ENCODE measurements at places on chromosomes 11 and 22.

DNA sequence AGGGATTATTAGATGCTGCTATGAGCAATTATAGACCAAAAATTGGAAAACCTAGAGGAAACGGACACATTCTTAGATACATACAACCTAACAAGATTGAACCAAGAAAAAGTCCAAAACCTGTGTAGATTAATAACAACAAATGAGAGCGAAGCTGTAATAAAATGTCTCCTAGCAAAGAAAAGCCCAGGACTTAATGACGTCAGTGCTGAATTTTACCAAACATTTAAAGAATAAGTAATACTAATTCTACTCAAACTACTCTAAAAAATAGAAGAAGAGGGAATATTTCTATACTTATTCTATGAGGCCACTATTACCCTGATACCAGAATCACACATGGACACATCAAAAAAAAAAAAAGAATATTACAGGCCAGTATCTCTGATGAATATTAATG is 309.5 kb upstream of the ANO5 start:
- no peak for DNase-seq
- H3K36me3 ChIP-seq, result no peaks in the 10 kb centered on the region
- H3K27me3 ChIP-seq, result no peaks in the 10 kb centered on the region
- no peaks in the 10 kb centered on the region for H3K4me1 ChIP-seq

- H3K27ac ChIP-seq, result peak overlapping the region; percentile 94
- H3K36me3 ChIP-seq, result peaks cover 81% of the 10 kb centered on the region
- no peaks in the 10 kb centered on the region for H3K27me3 ChIP-seq
- peaks cover 47% of the 10 kb centered on the region for H3K4me1 ChIP-seq
- no peak for DNase-seq
- no peak overlapping the region for H3K4me3 ChIP-seq
These were observed 104.4 kb downstream of the MICAL2 start for GRCh38 chr11:12214751-12215150.

DNA sequence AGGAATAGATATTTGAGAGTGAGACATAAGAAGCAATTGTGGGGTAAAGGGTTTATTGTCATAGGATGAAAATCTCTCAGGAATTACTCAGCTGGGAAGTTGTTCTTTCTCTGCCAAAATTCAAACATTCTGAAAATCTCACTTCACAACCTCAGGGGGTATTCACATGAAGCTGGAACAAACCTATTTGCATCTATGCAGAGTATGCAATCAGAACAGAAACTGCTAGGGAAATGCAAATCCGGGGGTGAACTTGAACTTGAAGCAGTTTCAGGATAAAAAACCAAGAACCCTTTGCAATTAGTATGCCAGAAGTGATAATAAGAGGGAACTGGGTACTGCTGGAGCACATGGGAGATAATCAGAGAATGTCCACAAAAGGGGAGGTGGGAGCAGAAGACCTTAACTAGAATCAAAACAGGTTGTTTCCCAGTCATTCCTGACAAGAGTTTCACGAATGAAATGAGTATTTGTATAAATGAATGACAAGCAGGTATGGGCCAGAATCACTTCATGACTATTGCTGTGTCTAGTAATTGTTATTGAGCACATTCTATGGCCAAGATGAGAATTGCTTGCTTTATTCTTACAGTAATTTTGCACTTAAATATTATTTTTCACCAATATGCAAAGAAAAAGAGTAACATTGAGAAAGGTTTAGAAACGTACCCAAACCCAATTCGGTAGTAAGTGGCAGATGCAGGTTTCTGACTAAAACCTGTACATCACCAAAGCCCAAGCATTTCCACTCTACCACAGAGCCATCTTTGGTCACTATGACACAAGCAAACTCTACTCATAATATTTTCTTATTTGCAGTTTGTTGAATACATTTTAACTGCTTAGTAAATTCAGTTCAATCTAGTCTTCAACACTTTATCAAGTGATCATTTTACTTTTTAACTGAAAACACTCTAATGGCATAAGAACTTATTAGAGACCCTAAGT is 61.8 kb upstream of the UBASH3B start:
- H3K36me3 ChIP-seq, result no peaks in the 10 kb centered on the region
- H3K27me3 ChIP-seq, result no peaks in the 10 kb centered on the region
- H3K27ac ChIP-seq, result no peak overlapping the region
- DNase-seq, result no peak

- H3K36me3 ChIP-seq, result no peaks in the 10 kb centered on the region
- DNase-seq, result no peak
- no peaks in the 10 kb centered on the region for H3K27me3 ChIP-seq
- no peaks in the 10 kb centered on the region for H3K4me1 ChIP-seq
These were observed 186.9 kb downstream of the EFCAB6 start for GRCh38 chr22:43625242-43625641.

DNA sequence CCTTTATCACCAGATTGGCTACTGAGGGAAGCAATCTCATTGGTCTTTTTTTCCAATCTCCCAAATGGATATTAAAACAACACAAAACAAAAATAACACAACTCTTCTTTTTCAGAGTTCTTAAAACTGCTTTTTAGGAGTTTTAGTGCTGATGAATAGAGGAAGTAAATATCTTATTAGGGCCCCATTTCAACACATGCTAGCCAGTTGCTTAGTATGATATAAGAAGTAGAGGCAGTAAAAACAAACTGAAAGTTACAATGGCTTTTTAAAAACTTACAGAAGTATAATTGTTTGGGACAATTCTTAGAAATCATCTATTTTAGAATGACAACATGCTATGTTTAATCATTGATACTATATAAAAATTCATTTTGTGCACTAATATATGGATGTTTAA is 3.4 kb downstream of the C11orf71 start:
- no peaks in the 10 kb centered on the region for H3K27me3 ChIP-seq
- H3K27ac ChIP-seq, result no peak overlapping the region
- H3K4me1 ChIP-seq, result no peaks in the 10 kb centered on the region
- DNase-seq, result no peak
- H3K4me3 ChIP-seq, result no peak overlapping the region

DNA sequence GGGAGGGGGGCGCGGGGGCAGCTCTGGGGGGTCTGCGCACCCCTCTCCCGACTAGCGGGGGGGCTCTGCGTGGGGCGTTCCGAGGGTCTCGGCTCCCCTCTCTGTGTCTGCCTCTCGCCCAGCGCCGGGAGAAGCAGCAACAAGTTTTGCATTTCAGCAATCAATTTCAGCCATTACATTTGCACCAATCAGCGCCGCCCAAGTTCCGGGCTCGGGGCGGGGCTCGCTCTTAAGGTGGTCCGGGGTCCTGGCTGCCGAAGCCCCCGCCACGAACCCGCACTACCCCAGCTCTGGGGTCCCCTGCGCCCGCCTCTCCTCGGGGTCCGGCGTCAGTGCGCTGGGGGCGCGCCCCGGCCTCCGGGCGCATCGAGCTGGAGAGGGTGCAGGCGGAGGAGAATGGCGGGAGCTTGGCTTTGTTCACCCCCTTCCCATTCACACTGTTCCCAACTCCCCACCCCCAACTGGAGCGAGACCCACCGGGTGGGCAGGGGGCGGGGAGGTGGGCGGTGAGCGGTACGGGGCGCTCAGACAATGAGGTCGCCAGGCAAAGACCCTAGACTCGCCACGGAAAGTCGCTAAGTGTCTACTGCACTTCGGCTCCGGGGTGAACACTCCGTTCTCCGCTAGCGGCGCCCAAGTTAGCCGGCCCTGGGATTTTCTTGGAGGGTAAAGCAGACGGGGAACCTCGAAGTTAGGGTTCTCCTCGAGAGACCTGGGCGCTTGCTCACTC is at the start of gene MN1:
MN1 (minus strand) TSS at position 141 of the 730 bp plus-strand sequence. CDS start 1,213 bp downstream, outside the sequence.
- no peak for DNase-seq
- H3K4me1 ChIP-seq, result peaks cover 2% of the 10 kb centered on the region
- H3K27ac ChIP-seq, result peak within 1 kb of the TSS; percentile 96
- peak within 1 kb of the TSS; percentile 77 for H3K4me3 ChIP-seq

- no peaks in the 10 kb centered on the region for H3K36me3 ChIP-seq
- H3K4me3 ChIP-seq, result no peak overlapping the region
These were observed 16.0 kb upstream of the PICK1 start for GRCh38 chr22:38040953-38041759.

- DNase-seq, result no peak
- H3K4me1 ChIP-seq, result no peaks in the 10 kb centered on the region
- H3K27ac ChIP-seq, result no peak overlapping the region
- no peaks in the 10 kb centered on the region for H3K36me3 ChIP-seq
These were observed 33.3 kb downstream of the APOL6 start for GRCh38 chr22:35681454-35682052.

DNA sequence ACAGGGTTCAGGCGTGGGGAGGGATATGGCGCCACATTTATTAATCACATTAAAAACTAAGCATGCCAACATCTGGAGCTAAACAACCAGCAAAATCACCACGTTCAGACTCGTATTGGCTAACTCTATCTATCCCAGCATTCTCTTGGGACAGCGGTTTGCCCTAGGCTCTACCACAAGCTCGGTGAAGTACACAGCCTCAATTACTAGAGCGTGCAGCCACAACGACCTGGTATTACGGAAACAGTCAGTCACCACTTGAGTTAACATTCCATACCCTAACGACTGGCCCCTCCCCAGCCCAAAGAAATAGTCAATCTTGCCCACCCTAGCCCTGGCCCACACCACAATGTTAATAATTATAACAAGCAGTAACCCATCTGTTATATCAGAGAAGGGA is 32.1 kb downstream of the APOL5 start:
- no peak for DNase-seq
- H3K4me3 ChIP-seq, result no peak overlapping the region
- no peaks in the 10 kb centered on the region for H3K27me3 ChIP-seq
- no peak overlapping the region for H3K27ac ChIP-seq
- peaks cover 17% of the 10 kb centered on the region for H3K36me3 ChIP-seq

- no peaks in the 10 kb centered on the region for H3K27me3 ChIP-seq
- H3K4me3 ChIP-seq, result no peak overlapping the region
These were observed 259.0 kb downstream of the MN1 start for GRCh38 chr22:27542602-27543001.

DNA sequence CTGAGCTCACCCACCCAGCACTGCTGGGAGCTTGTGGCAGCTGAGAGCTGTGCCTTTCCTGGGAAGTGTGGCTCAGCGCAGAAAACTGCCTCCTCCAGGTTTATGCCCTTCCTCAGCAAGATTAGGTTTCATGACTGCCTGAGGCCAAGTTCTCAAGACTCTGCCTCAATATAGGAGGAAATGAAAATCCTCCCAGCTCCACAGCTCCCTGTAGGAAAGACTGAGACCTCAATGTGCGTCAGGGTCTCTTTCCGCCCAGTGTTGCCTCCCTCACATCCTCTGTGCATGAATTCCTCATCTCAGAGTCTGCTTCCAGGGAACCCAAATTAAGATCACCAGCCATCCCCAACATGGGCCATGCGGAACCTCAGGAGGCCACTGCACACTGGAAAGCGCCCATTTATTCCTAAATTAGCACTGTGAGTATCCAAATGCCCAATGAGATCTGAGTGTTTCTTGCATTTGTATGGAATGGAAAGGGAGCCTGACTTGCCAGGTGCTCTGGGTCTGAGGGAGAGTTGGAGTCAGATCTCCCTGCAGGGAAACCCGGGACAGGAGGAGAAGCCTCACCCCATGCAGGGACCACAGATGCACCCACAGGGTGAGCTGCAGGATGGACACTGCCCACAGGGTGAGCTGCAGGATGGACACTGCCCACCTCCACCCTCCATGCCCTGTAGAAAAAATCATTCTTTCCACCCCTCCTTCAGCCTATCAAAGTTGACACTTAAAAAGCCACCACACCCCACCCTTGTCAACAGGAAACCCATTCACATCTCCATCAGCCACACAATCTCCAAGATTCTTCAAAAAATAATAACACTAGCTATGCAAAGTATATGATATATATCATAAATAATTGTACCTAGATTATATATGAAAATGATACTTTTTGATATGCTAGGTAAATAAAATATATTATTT is 97.4 kb upstream of the IGLL5 start:
- no peak overlapping the region for H3K27ac ChIP-seq
- peaks cover 4% of the 10 kb centered on the region for H3K27me3 ChIP-seq
- no peak overlapping the region for H3K4me3 ChIP-seq
- H3K4me1 ChIP-seq, result no peaks in the 10 kb centered on the region
- H3K36me3 ChIP-seq, result no peaks in the 10 kb centered on the region
- DNase-seq, result no peak

GRCh38 chr22:47929073-47929472 is 1166.6 kb downstream of the TBC1D22A start:
- H3K4me3 ChIP-seq, result no peak overlapping the region
- H3K27ac ChIP-seq, result no peak overlapping the region
- H3K4me1 ChIP-seq, result no peaks in the 10 kb centered on the region
- H3K36me3 ChIP-seq, result no peaks in the 10 kb centered on the region
- no peaks in the 10 kb centered on the region for H3K27me3 ChIP-seq
- DNase-seq, result no peak

GRCh38 chr11:66478729-66479393 is 1.4 kb upstream of the DPP3 start:
- no peaks in the 10 kb centered on the region for H3K27me3 ChIP-seq
- peak overlapping the region; percentile 67 for H3K4me3 ChIP-seq
- peaks cover 13% of the 10 kb centered on the region for H3K4me1 ChIP-seq
- H3K27ac ChIP-seq, result peak overlapping the region; percentile 84
- H3K36me3 ChIP-seq, result peaks cover 23% of the 10 kb centered on the region

DNA sequence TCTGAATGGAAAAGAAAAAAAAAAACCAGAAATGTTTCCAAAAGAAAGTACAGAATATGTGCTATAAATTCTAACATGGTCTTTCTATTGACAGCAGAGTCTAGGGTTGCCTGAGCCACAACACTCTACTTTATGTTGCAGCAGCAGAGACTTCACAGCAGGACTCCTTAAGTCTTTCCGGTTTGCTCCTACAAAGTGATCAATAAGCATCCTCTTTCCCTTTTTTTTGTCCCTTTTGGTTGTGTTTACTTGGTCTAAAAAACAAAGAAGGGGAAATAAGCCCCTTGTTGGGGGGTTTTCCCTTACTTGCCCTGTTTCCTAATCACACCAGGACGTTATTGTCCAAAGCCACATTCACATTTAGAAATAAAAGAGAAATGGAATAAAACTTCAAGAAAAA is 163.1 kb upstream of the MPPED2 start:
- no peak overlapping the region for H3K27ac ChIP-seq
- no peaks in the 10 kb centered on the region for H3K27me3 ChIP-seq
- no peak for DNase-seq
- no peak overlapping the region for H3K4me3 ChIP-seq
- H3K36me3 ChIP-seq, result no peaks in the 10 kb centered on the region
- H3K4me1 ChIP-seq, result no peaks in the 10 kb centered on the region

DNA sequence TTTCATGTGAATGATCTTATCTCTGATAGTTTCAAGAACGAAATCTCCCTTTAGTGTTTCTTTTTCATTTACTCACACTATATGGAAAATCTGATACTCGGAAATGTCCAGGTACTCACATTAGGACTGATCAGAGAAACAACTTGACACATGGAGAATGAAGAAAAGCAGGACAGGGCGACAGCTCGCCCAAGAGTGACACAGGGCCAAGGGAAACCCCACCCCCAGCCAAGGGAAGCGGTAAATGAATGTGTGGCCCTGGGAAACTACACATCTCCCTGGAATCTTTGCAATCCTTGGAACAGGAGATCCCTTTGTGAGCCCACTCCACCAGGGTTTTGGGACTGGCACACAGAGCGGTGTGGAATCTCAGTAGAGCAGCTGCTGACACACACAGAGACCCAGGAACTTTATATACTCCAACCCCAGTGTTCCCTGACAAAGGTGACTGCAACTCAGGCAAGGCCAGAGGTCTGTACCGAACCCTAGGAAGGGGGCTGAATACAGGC is 303.7 kb upstream of the ARHGAP42 start:
- no peak overlapping the region for H3K4me3 ChIP-seq
- no peak overlapping the region for H3K27ac ChIP-seq
- H3K4me1 ChIP-seq, result no peaks in the 10 kb centered on the region
- H3K27me3 ChIP-seq, result no peaks in the 10 kb centered on the region
- no peak for DNase-seq
